KG1 (cell line): ENCODE measurements at places on chromosomes 13 and 19.

GRCh38 chr19:18999896-19000620 is 33.3 kb downstream of the SUGP2 start:
- no peak for DNase-seq

DNA sequence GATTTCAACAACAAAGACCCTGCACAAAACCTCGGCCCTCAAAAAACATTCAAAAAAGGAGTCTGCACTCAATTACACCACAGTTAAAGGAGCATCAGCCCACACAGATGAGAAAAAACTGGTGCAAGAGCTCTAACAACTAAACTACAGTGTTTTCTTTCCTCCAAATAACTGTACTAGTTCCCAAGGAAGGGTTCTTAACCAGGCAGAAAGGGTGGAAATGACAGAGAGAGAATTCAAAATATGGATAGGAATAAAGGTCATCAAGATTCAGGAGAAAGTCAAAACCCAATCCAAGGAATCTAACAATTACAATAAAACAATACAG is 176.4 kb upstream of the TRPC4 start:
- no peak for DNase-seq

DNA sequence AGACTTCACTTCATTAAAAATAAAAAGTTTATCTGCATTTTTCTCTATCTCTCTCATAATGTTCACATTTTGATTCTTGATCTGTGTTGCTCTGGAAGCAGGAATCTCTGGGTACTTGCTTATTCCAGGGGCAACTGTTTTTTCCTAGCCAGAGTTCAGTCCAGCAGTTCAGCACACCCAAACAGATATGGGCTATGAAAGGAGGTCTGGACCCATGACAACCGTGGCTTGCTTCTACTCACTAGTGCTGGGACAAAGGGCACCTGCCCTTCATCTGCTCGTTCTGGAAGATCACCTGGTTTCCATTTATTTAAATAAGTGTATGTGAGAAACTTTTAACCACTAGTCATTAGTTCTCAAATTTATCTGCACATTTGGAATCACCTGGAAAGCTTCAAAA is 36.0 kb downstream of the POLR1D start:
- no peak for DNase-seq

DNA sequence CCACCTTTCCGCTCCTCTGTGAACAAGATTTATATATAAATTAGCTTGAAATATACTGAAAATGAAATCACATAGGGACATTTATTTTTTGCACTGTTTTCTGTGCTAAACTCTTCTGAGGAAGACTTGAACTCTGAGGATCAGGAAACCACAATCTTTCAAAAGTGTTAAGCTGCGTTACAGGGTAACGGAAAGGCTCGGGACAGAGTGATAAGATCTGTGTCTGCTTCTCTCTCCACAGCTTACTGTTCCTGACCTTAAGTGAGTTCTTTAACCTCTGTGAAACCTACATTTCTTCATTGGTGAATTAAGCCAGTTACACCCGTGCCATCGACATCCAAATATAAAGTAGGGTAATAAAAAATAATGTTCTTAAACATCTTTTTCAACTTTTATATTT is 38.9 kb downstream of the DACH1 start:
- DNase-seq: peak; percentile 67

GRCh38 chr13:66859934-66860877 is 369.9 kb downstream of the PCDH9 start:
- DNase-seq: no peak

DNA sequence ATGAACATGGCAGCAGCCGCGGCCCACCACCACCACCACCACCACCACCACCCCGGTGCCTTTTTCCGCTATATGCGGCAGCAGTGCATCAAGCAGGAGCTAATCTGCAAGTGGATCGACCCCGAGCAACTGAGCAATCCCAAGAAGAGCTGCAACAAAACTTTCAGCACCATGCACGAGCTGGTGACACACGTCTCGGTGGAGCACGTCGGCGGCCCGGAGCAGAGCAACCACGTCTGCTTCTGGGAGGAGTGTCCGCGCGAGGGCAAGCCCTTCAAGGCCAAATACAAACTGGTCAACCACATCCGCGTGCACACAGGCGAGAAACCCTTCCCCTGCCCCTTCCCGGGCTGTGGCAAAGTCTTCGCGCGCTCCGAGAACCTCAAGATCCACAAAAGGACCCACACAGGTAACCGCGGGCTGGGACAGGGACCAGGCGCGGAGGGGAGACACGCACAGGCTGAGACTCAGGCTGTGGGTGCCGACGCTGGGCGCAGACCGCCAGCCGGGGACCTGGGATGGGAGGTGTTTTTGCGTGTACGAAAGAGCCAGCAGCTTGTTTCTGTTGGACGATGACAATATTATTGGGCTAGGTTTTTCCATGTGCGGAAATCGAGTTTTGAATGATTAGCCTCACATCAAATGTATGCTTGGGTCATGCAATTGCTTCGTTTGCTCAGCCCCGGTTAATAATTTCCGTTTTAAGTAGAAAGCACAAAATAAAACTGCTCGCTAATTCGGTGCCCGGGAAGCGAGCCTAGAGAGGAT is 1.3 kb downstream of the ZIC2 start:
- no peak for DNase-seq

DNA sequence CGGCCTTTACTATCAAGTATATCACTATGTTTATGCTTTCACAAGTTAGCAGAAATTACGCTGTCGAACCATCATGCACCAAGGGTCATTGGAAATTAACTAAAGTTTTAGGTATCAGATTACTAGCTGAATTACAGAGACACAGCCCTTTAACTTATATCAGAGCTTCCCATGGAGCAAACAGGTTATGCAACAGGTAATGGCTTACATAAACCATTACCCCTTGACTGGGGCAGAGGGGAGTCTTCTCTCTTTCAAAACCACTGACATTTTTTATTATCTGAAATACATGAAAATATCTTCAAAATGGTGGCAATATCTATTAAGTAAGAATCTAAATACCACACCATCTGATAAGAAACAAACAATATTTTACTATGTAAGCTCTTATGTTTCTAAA is 1692.9 kb upstream of the SLC10A2 start:
- DNase-seq: no peak

DNA sequence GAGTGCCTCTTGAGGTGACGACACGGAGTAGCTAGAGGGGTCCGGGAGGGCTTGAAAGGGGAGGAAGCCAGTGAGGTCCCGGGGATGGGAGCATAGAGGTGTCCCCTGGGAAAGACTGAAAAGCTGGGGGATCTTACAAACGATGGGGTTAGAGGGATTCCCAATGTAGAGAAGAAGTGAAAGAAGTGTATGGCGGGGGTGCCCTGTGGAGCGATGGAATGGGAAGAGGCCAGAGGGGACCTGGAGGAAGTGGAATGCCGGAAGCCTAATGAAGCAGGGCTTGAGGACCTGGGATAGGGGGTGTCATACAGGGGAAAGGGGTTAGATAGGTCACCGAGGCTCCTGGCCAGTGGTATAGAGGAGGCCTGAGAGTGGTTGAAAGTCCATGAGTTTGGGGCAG is 580 bp downstream of the AP2A1 start:
- no peak for DNase-seq

GRCh38 chr19:51124729-51125128 is at the start of gene SIGLEC9:
TSS of gene SIGLEC9 (plus strand) at chr19:51124906. CDS start at chr19:51124975, 69 bp downstream.
- DNase-seq: no peak

GRCh38 chr19:10206226-10206885 is 11.6 kb upstream of the DNMT1 start:
- no peak for DNase-seq

DNA sequence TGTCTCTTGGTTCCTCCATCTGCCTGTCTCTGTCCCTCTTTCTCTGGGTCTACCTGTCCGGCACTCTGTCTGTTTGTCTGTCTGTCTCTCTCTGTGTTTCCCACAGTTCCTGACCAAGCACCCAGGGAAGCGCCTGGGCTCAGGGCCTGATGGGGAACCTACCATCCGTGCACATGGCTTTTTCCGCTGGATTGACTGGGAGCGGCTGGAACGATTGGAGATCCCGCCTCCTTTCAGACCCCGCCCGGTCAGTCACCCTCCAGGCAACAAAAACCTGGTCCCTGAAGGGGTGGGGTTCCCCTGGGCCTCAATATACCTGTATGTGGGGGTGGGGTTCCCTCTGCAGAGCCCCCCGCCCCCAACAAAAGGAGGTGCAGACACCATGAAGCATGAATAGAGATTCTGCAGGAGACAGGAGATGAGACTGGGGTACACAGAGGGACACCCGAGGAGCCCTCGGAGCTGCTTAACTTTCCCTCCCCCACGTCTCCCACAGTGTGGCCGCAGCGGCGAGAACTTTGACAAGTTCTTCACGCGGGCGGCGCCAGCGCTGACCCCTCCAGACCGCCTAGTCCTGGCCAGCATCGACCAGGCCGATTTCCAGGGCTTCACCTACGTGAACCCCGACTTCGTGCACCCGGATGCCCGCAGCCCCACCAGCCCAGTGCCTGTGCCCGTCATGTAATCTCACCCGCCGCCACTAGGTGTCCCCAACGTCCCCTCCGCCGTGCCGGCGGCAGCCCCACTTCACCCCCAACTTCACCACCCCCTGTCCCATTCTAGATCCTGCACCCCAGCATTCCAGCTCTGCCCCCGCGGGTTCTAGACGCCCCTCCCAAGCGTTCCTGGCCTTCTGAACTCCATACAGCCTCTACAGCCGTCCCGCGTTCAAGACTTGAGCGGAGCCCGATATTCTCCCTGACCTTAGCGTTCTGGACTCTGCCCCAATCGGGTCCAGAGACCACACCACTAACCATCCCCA is 2.6 kb upstream of the CACNG7 start:
- DNase-seq: no peak

DNA sequence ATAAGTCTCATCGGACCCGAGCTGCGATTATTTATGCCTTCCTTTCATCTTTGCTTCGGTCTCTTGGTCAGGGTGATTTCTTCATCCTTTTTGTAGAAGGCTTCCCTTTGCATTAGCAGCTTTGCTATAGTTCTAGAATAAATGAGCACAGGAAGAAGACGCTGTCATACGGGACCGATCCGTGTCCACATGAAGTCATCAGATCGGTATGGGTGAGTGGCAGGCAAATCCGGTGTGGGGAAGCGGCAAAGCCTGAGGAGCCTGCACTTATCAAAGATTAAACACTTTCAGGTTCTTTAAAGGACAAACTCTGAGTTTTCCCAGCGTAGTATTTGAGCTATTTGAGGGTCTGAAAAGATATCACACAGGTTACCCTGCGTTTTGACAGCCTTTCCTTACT is 119.3 kb downstream of the IRS2 start:
- DNase-seq: no peak

DNA sequence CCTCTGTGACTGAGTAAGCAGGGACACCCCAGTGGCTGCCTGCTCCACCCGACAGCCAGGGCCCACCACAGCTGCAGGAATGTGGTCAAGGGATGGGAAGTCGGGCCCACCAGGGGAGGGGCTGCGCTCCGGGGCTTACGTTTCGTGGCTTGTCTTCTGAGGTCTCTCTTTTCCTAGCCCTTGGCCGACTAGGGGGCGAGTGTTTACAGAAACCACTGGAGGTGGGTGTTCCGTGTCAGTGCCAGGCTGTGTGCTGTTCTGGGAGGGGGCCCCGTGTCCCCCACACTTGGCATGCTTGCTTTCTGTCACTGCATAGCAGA is 4.5 kb downstream of the ADAT3 start:
- no peak for DNase-seq

- DNase-seq: no peak
Measured at GRCh38 chr19:46714444-46715106, 2.3 kb downstream of the PRKD2 start.

DNA sequence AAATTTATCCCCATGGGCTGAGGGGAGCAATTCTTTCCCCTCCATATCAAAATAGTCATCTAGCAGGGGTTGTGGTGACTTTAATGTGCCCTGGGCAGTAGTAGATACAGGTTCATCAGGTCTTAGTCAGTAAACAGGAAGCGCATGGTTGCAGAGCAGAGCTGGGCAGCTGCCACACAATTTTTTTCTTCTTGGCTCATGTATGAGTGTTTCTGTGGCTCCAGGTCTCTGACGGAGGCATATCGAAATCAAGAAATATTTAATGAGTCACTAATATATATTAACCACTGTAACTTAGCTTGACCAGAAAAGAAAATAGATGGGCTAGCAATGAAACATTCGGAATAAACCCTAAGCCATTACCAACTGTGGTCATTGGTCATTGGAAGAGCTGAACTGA is 68.4 kb upstream of the UBL3 start:
- DNase-seq: no peak

GRCh38 chr19:19403373-19403901 is 2.0 kb upstream of the GATAD2A start:
- DNase-seq: no peak

DNA sequence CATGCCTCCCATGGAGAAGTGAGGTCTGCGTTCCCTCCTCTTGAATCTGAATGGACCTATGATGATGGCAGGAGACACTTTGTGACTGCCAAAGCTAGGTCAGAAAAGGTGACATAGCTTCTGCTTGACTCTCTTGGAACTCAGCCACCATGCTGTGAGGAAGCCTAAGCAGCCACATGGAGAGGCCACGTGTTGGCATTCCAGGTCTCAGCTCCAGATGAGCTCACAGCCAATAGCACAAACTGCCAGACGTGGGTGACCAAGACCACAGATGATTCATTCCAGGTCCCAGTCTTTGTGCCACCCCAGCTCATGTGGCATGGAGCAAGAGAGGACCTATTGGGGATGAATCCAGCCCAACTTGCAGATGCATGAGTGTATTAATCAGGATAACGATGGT is 8.7 kb upstream of the GGACT start:
- no peak for DNase-seq

- no peak for DNase-seq
Measured at GRCh38 chr13:30850204-30850866, 55.7 kb upstream of the MEDAG start.

DNA sequence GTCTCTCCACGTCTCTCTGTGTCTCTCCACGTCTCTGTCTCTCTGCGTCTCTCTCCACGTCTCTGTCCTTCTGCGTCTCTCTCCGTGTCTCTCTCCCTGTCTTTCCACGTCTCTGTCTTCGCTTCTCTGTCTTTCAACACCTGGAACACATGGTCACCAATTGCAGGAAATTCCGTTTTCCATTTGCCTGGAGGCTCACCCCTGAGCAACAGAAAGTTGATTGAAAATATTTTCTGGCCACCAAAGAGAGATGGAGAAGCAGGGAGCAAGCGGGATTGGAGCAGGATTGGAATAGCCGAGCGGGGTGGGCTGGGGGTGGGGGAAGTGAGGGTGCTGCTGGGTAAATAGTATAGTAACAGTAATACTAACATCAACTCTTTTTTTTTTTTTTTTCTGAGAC is 1.7 kb downstream of the KANK2 start:
- no peak for DNase-seq

DNA sequence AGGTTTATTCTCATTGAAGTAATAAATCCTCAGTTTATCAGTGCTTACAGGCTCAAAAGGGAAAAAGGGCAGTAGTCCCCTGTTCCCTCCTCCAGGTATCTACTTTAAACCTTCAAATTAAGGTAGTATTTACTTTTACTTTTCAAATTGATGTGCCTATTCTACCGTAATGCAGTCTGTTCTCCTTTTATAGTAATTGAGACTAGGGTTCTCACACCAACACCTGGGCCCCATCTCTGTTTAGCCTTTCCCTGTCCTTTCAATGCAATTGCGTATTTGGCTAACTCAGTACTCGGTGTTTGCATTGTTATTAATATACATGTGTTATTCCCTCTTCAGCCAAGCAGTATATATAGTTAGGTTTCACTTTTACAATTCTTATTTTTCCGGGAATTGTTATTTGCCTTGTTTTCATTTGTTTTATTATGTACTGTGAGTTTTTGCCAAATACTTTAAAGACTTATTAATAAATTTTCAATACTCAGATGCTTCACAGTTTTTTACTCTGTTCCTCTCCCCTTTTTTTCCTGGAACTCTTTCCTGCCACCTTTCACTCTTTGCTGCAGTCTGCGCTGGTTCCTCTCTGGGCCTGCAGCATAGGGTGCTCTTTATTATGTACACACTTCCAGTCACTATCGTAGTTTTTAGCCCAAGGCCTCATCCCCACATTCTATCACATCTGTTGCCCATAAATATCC is 30.3 kb downstream of the USPL1 start:
- no peak for DNase-seq

- DNase-seq: no peak
Measured at GRCh38 chr13:112777637-112778406, 88.0 kb downstream of the ATP11A start.
